CD4-positive, alpha-beta T cell treated with Interleukin-4 for 4 hours (primary cell): ENCODE measurements at places on chromosomes 6 and 20.

DNA sequence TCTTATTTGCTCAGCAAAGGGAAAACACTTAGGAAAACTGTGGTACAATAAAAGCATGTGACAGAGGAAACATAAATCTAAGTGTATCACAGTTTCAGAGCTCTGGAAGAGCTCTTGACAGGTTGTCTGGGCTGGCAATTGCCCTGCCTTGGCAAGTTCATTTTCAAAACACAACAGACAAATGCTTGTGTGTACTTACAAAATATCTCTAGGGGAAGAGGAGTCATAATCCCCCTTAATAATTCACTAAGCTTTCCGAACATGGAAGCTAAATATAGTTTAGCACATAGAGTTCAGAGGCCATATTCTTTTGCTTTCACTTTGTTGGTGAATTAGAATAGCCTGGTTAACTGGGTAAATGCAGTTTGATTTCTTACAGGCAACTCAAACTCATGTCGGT lies 211.6 kb upstream of the THEMIS start:
- DNase-seq = peak; percentile 5

- no peak for DNase-seq
Observed at GRCh38 chr6:83854001-83854501, 891 bp downstream of the RIPPLY2 start.

GRCh38 chr6:15137086-15137485 lies 108.8 kb upstream of the JARID2 start:
- no peak for DNase-seq

GRCh38 chr6:91575032-91575431 lies 988.2 kb upstream of the MAP3K7 start:
- no peak for DNase-seq

DNA sequence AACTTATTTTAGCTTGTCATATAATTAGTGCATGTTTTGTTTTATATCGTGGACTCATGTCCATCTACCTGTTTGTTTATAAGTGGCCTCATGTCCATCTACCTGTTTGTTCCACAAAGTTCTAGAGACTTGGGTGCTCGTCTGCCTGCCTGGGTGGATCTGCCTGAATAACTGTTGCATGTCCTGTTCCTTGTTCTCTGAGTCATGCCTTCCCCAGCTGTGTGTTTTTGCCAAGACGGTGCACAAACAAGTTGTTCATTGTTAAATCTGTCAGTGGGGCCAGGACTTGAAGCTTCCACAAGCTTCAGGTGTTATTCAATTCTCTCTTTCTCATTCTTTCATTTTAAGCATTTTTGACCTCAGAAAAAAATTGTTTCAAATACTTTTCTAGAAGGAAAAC lies 358.0 kb upstream of the CITED2 start:
- DNase-seq = no peak

GRCh38 chr20:53866794-53867740 lies 203.3 kb downstream of the BCAS1 start:
- no peak for DNase-seq

DNA sequence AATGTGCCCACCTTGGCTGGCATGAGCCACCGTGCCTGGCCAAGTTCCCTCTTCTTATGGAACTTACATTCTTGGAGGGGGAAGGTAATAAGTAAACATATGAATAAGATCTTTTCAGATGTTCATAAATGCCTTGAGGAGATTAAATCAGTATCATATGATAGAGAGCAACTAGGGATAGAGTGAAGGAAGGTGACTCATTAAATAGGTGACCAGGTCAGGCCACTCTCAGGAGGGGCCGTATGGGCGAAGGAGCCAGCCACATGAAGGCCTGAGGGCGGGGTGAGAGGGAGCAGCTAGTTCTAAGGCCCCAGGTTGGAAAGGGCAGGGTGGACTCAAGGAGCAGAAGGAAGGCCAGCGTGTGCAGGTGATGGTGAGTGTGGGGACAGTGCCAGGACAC lies 91.1 kb downstream of the UST start:
- DNase-seq = no peak

- DNase-seq = no peak
Observed at GRCh38 chr20:31496761-31497295, 17.4 kb upstream of the HM13 start.

DNA sequence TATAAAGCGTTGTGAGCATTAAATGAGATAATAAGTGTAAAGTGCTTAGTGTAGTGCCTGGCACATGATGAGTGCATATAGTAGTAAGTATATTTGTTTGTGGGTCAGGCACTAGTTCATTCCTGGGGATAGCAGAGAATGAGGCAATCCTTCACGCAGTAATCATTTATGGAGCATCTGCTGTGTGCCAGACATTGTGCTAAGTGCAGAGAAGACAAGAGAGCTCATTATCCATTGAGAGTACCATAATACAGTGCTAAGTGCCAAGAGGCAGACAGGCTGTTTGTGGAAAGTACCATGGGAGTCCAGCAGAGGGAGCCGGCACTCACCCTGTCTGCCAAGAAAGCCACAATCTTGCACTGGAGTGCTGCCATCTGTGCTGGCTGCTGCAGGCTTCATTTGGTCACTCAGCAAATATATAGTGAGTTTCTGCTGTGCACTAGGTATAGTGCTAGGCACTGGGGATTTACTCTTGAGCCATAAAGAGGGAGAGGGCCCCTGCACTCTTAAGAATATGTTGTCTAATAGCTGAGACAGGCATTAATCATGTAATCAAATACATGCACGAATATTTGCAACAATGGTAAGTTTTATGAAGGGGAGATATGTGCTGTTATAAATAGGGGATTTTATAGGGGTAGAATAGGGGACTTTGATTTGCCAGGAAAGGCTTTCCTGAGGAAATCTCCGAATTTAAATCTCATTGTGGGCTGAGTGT lies 12.9 kb upstream of the MROH8 start:
- peak; percentile 69 for DNase-seq

- no peak for DNase-seq
Observed at GRCh38 chr20:1637755-1638154, 17.9 kb upstream of the SIRPB1 start.

DNA sequence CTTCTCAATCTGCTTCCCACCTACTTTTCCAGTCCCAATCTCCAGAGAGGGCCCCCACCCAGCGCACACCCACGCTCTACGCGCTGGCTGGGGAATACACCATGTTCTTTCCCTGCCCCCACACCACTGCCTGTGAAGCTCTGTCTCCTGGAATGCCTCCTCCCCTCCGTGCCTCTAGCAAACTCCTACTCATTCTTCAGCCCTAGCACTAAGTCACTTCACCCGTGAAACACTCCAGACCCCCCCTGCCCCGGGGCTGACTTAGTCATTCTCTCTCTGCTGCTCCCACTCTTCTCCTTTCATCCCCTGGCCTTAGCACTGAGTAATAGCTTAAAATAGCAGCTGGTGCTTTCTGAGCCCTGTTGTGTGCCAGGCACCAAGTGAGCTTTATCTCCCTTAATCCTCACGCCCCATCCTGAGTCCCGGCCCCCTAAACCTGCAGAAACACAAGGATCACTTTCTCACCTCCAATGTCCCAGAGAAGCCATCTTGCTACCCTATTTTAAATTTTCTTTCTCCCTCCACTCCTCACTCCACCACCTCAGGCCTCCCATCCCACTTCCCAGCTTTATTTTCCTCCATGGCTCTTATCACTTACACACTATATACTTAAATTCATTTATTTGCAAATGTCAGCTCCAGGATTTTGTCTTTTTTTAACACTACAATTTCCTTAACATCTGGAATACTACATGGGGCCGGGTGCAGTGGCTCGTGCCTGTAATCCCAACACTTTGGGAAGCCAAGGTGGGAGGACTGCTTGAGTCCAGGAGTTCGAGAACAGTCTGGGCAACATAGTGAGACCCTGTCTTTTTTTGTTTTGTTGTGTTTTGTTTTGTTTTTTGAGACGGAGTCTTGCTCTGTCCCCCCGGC lies 6.3 kb upstream of the PARD6B start:
- DNase-seq = no peak

- no peak for DNase-seq
Observed at GRCh38 chr6:148887181-148887580, 140.4 kb downstream of the UST start.

DNA sequence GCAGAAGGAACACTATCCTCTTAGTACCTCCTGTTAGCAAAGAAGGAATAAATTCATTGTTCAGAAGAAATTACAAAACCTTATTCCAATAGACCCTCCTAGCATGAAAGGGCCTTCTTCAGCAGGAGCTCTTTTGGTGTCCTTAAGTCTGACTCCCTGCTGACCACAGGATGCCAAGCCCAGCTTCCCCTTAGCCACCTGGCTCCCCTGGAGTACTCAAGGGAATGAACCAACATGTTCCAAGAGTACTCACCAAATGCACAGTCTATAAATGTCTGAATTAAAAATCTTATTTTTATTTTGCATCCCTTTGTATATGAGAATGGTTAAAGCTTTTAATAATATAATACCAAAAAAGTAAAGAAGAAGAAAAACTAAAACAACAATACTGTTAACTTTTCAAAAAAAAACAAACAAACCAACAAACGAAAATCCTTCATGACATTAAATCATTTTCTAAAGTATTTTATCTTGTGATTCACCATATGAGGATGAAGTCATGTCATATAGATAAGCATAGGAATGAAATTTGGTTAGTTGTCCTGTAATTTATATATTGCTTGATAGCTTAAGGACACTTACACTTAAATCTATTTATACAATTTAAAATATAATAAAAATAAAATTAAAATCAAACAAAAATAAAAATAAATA lies 1355.1 kb downstream of the HACE1 start:
- DNase-seq = no peak

DNA sequence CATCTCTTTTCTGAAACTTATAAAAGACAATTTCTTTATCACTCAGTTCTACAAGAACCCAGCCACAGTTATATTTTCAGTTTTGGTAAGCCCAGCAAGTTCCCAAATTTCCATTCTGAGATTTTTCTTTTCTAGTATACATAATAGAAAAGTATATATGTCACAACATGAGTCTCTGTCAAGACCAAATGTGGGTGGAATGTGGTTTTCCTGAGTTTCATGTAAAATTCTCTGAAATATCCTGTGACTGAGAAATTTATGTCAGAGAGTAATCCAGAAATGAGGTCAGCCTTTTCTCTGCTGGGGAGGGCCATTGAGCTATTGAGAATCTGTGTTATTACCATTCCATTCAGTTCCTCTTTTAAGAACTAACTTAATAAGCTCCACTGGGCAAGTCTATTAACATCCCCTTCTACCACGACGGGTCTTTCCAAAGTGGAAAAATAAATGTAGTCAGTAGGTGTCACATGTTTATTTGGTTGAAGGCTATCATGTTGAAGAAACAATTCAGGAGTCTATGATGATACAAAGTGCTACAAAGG lies 100.7 kb upstream of the HMGN3 start:
- DNase-seq = no peak

DNA sequence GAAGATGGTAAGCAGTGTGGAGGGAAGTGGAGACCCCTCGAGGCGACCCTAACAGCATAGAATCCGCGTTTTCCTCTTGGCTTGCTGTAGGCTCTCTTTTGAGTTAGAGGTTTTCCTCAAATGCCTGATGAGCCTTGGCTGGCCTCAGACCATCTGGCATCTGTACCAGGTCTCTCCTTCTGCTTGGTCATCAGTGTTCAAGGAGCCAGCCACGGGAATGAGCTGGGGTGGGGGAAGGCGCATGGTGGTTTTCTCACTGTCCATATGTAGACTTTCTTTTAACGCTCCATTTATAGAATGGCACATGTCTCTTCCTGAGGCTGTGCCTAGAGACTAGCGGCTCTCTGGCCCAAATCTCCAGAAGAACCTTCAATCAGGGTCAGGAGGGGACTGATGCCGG lies 8.1 kb upstream of the GUCA1A start:
- DNase-seq = no peak

DNA sequence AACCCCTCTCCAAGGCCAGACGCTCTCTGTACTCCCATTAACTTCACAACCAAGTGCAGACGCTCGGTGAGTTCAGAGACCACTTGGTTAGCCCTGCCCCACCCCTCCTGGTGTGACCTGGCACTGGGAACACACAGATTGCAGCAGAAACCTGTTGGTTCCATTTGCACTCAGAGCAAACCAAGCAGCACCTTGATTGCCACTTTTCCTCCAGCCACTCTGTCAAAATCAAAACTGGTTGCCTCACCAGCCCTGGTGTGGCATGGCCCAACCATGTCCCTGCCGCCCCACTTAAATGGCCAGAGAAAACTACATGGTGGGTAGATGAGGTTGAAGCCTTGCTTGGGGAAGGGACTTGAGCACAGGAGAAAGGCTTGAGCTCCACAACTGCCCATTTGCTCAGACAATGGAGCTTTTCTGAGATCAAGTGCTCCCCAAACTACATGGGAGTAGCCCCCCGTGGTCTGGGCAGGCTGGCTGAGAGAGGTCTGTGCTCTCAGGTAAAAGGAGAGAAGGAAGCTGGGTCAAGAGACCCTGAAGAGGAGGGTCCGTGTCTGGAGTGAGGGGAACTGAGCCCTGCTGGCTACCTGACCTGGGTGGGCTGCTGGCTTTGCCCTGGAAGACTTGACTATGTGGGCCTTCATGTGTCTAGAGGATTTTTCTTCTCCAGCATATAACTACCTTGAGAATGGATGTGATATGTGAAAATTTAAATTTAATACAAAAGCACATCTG lies 43.4 kb downstream of the PLCG1 start:
- no peak for DNase-seq

GRCh38 chr20:50629670-50630045 lies 61.7 kb downstream of the RIPOR3 start:
- no peak for DNase-seq

GRCh38 chr6:44858998-44859397 lies 469.1 kb upstream of the RUNX2 start:
- DNase-seq = no peak

DNA sequence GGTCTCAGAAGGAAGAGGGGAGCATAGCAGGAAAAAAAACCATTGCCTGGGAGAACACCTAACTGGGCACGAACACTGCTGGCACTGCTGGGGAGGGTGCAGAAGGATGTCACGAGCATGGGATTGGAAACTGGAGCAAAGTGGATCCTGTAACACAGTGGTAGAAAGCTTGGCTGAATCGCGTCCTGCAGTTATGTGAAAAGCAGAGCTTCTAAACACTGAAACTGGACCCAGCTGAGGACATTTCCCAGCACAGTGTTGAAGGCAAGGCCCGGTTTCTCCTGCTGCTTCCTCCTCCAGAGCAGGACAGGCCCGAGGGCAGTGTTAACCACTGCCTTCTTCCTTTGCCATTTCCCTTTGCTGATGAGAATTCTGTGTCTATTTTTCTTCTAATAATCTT lies 6.7 kb downstream of the APMAP start:
- no peak for DNase-seq

GRCh38 chr20:32018269-32019155 lies 8.3 kb downstream of the CCM2L start:
- DNase-seq = no peak

- DNase-seq = no peak
Observed at GRCh38 chr6:125742464-125743120, 6.8 kb upstream of the HEY2 start.

DNA sequence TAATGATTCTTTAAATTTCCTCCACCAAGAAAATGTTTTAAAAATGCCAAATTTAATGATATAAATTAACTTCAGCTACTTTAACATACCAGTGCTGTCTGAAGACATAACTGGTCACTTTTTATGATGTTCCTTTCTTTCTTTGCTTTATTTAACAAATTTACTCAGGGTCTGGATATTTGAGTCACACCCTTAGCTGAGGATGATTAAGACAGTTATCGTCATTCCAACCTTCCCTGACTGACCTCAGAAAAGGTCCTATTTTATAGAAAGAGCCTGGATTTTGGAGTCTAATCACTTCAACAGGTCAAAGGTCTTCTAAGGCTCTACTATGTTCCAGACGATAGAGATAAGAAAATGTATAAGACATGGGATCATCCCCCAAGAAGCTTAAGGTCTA lies 47.4 kb upstream of the CEP162 start:
- no peak for DNase-seq

- no peak for DNase-seq
Observed at GRCh38 chr6:11262242-11262641, 29.8 kb upstream of the NEDD9 start.
